ENCODE measurements at places on chromosomes 1 and 21.

GRCh38 chr1:151816548-151817352, 11.5 kb upstream of the LINGO4 start:
- DNase-seq: no peak

- DNase-seq: peak; percentile 23
These were observed 49.4 kb upstream of the DESI2 start for GRCh38 chr1:244603498-244603897.

DNA sequence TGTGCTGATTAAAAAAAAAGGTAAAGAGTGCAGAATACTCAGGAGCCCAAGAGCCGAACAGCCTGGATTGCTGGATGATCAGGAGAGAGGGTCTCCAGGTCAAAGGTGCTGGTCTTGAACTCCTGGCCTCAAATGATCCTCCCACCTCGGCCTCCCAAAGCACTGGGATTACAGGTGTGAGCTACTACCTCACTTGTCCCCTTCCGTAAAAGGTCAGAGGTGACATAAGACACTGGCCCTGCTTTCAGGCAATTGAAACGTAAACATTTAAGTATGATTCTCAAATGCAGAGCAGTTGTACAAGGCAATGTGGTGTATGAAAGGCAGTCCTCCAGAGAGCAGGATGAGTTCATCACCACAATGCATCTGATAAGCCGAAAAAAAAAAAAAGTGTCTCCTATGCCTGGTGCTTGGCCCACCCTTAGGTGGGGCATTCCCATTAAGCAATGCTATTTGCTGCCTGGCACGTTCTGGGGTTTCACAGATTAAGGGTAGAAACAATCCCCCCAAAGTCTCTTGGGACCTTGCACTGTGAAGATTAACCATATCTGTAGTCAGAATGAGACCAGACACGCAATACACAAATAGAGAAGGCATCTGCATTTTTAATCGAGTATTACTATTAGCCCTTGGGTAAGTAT, 47.7 kb downstream of the PARP1 start:
- DNase-seq: no peak

- no peak for DNase-seq
These were observed 45.1 kb upstream of the EPS15 start for GRCh38 chr1:51564124-51564523.

GRCh38 chr1:188652678-188653077, 1823.9 kb downstream of the PLA2G4A start:
- DNase-seq: no peak

DNA sequence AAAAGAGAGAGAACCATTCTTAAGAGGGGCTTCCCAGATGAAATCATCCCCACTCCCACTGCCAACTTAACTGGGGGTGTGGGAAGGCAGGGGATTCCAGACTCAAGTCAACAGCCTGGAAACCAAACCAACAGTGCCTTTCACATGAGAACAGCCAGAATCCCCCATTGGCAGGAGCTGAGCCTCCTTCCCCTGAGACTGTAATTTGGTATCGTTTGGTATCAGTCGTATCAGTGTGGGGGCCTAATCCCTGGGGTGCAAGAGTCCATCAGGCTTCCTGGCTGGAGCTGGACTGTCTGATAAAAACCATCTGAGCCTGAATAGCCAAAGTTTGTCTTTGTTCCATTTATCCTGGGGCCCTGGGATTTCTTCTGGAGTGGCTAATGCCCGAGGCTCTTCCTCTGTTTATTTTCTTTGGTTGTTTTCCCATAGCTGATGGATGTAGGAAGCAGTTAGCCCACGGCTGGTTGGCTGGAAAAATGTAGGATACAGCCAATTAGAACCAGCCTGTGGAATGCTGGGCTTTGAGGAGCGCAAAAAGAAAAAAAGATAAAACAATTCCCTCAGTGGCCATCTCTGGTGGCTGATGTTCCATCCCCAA, 84.6 kb downstream of the LAMC2 start:
- DNase-seq: no peak

DNA sequence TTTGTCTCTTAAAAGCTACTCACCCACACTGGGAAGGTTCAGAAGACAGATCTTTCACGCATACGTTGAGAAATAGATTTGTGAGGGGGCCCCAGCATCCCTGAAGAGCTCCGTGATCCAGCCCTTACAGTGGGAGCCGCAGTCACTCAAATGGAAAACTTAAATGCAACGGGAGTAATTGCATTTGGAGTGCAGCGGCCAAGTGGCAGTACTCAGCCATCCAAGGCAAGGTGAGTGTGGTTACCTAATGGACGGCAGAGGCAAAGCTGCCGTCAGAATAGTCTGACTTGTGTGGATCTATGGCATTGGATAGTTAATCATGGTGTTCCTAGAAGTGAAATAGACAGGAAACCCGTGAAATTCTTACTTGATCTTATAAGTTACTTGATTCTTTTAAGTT, 5.1 kb downstream of the SPSB1 start:
- DNase-seq: no peak

Measured in immature natural killer cell (primary cell).